ENCODE measurements at places on chromosomes 1 and 21.

DNA sequence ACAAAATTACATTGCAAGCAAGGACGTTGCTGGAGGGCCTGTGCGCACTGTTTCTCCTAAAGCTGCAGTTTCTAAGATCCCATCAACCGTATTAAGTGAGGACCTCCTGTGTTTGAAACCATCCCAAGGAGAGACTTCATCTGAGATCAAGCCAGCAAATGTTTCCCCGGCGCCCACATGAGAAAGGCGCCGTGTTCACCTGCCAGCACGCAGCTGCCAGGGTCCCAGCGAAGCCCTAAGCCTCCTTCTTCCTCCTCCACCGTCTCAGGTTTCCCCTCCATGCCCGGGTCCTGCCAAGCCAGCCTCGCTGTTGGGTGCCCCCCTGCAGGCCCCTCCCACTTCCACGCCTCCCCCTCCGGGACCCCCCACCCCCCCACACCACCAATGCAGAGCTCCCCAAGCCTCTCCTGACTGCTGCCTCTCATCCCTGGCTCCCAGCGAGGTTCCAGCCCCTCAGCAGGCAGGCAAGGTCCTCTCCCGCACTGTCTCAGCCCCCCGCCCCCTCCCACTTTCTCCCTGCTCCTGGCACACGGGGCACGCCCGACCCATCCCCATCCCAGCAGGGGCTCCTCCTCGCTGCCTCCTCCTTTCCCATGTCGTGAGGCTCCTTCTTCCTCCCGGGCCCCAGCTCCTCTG is 8.6 kb upstream of the TFF1 start:
- DNase-seq, result no peak

DNA sequence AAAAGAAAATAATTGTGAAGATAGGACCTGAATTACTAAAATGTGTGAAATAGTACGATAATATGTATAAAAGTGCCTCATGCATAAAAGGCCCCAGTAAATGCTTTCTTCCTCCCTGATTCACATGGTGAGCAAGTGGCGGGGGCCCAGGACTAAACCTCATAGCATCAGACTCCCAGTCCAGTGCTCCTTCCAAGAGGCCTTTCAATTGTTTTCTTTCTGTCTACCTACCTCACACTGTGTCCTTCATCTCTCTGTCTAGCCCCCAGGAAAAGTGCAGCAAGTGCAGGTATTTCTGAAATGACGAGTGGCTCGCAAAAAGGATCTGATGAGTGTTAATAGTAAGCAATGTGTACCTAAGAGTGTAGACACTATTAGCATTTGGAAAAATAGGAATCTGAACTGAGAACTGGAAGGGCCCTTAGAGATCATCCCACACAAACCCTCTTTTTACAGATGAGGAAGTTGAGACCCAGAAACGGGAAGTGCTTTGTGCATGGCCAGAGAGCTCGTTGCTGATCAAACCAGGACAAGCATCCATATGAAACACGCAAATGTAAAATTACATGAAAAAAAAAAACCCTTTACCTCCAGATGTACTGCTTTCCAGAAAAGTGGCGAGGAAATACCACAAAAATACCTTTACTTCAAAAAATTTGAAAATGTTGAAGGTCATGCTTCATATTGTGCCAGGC is 118.2 kb upstream of the HOOK1 start:
- no peak for DNase-seq

DNA sequence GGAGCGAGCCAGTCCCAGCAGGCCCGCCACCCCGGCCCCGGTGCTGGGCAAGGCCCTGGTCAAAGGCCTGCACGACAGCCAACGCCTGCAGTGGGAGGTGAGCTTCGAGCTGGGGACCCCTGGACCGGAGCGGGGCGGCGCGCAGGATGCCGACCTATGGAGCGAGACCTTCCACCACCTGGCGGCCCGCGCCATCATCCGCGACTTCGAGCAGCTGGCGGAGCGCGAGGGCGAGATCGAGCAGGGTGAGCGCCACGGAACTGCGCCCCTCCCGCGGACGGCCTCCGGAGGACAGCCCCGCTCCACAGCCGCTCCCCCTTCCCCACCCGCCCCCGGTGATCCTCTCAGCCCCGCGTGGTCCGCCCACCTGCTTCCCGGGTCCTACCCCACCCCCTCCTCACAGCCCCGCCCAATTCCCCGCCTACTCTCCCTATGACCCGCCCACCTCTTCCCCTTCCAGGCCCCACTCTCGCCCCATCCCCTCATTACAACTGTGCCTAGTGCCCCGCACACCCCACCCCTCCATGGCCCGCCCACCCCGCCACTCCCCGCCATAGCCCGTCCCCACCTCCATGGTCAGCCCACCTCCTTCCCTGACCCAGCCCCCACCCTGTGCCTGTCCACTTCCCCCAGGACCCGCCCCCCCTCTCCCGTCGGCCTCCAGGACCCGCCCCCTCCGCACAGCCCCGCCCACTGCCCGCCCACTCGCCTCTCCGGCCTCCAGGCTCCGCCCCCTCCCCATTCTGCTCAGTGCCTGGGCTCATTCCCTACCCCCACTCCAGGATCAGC is 52.7 kb downstream of the VWA5B1 start:
- no peak for DNase-seq

GRCh38 chr21:46413365-46413696 is 45.4 kb upstream of the DIP2A start:
- no peak for DNase-seq

DNA sequence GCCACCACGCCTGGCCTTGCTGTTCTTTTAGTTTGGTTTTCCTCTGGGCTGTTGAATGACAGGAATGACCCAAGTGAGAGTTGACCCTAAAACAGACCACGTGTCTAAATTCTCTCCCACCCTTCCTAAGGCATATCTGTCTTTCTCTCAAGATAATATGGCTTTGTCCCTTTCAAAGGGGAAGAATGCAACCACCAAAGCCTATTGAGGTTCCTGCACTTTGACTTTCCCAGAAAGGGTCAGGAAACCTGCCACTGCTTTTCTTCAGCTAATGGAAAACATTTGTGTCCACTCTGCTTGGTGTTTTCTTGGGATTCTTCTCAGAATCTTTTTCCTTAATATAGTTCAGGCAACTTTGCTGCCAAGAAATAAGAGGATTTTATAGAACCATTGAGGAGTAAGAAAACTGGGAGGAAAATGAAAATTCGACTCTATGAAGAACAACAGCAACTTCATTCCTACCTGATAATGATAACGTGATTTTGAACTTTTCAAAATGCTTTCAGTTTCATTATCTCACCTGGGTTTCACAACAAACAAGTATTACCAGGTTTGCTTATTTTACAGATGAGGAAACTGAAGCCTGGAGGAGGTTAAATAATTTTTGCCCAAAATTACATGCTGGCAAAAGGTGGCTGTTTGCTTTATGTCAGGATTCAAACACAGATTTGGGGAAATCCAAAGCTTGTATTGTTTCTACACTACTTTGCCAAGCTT is 6.9 kb downstream of the PLPP3 start:
- no peak for DNase-seq

- no peak for DNase-seq
Observed at GRCh38 chr1:109498161-109498801, 4.4 kb downstream of the CYB561D1 start.

- DNase-seq, result peak; percentile 52
Observed at GRCh38 chr1:93180723-93181613, at the start of gene CCDC18. CCDC18 (plus strand) TSS chr1:93180724; CDS start chr1:93183362, 2,638 bp downstream.

- DNase-seq, result no peak
Observed at GRCh38 chr1:151635479-151636072, 23.7 kb downstream of the SNX27 start.

DNA sequence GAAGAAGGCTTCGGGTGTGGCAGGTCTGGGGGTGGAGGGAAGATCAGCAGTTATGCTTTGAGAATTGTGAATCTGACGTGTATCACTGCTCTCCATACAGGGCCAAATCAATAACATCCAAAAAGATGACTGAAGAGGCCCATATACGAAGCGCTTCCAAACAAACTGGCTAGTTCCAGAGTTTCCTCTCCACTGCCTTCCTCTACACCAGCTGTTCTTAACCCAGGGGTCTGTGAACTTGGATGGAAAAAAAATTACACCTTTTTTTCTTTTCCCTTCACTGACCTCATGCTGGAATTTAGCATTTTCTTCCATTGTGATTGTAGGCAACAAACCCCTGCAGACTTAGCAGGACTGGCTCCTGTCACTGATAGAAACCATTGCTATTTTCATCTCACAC is 77.1 kb upstream of the NBL1 start:
- no peak for DNase-seq

DNA sequence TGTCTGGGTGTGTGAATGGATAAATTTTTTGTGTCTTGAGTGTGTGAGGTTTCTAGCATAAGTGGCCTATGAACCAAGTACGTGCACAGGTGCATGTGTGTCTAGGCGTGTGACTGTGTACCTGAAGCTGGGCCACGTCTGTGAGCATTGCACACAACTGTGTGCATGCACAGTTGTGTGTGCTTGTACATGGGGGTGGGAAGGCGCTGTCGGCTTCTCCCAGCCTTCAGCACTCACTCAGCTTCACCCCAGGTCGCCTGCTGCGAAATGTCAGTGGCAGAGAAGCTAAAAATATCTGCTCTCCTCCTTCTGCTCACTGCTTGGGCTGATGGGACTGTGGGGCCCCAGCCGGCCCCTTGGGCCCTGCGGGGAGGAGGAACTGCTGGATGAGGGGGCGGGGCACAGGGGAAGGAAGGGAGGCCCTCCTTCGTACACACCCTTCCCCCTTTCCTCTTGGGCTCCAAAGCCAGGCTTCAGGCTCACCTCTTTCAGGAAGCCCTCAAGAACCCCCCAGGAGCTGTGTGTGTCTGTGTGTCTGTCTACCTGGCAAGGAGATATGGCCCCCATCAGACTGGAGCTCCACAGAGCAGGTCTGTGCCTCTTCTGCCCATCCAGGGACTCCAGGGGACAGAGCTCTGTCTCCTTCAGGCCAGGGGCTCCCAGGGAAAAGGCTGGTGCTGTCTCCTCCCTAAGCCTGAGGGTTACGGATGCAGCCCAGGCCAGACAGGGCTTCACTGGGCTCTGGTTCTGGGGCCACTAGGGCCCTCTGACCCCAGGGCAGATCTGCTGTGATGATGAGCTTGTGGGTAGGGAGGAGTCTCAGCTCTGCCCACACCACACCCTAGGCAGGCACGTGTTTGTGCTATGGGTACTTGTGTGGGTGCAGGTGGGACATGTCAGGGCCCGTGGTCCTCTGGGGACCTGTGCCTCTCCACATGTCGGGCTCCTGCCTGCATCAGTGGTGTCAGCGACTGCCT is 35.6 kb upstream of the WASF2 start:
- DNase-seq, result no peak

GRCh38 chr1:236451796-236452373 is 57.8 kb downstream of the EDARADD start:
- DNase-seq, result no peak

DNA sequence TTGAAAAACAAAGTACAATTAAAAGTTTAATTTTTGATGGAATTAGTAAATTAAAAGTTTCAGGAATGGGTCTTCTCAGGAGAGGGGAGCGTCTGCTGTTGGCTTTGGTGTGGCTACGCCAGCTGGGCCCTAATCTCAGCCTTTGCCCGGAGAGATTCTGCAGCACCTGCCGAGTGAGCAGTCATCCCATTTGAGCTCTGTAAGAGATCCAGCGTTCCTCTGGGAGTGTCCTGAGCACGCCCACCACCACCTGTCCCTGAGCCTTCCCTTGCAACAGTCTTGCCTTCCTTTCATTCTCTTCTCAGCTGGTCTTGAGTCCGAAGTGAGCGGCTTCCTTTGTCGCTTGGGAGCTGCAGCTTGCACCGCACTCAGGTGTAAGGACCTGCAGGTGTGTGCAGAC is 263.1 kb downstream of the CAMTA1 start:
- no peak for DNase-seq

DNA sequence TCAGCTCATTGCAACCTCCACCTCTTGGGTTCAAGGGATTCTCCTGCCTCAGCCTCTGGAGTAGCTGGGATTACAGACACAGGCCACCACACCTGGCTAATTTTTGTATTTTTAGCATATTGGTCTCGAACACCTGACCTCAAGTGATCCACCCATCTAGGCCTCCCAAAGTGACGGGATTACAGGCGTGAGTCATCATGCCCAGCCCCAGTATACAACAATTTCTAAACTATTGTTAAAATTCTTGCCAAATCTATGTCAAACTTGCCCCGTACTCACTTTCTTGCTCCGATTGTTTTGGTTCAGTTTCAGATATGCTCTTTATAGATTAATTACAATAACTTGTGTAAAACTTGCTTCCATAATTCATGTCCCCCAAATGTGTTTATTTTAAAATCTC is 4.1 kb downstream of the RGS18 start:
- no peak for DNase-seq

DNA sequence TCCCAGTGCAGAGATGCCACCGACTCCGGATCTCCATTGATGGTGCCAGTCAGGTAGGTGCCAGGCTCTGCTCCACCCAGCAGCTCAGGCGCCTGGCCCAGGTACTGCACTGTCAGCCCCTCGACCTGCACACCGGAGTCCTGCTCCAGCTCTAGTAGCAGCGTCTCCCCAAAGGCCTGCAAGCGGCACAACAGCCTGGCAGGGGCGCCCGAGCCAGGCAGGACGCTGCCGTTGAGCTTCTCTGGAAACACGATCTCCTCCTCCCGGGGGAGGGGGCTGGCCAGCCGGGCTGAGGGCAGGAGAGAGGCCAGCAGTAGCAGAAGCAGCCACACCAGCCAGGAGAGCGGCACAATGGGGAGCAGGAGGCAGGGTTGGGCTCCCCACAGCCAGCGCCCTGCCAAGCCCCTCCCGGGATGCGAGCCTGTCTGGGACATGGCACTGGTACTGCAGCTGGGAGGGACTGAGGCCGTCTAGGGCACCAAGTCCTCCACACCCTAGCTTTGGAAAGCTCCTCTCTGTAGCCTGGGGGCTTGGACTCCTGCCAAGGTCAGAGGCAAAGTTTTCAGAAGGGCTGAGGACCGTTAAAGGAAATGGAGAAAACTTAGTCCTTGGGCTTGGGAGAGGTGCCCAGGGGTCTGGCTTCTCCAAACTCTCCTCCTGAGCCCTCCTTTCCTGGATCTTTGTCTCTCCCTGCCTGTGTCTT is 509 bp downstream of the ADAMTS4 start:
- no peak for DNase-seq

DNA sequence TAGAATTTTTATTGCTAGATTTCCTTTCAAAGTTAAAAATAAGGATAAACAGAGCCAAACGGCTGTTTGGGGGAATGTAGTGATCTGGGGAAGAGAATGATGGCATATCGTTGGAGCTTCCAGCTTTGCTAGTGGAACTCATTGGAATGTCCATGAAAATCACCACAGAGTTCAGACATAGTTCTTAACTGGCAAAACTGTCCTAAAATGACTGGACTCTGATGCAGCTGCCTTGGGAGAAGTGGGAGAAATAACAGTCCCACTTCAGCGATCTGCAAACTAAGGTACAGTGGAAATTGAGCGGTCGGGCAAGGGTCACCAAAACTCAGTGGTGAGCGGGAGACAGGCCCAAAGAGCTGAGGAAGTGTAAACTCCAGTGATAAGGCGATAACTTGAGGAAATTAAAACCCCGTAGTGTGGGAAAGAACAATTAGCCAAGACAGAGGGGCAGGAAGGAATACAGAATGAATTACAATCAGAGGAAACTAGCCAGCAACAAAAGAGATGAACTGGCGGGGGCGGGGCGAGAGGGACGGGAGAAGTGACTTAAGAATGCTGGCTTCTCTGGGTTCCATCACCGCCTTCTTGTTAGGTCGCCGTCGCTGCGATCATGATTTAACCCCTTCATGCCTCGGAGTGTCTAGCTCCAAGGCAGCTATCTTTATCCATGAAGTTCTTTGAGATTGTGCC is 89.8 kb upstream of the ARHGAP29 start:
- no peak for DNase-seq

Measured in activated naive CD4-positive, alpha-beta T cell (primary cell).